ENCODE measurements at places on chromosomes 16 and 17.

- no peak for DNase-seq
Observed at GRCh38 chr17:32878211-32878610, 1.3 kb upstream of the MYO1D start.

GRCh38 chr16:80725566-80726162 is 78.7 kb downstream of the CDYL2 start:
- no peak for DNase-seq

DNA sequence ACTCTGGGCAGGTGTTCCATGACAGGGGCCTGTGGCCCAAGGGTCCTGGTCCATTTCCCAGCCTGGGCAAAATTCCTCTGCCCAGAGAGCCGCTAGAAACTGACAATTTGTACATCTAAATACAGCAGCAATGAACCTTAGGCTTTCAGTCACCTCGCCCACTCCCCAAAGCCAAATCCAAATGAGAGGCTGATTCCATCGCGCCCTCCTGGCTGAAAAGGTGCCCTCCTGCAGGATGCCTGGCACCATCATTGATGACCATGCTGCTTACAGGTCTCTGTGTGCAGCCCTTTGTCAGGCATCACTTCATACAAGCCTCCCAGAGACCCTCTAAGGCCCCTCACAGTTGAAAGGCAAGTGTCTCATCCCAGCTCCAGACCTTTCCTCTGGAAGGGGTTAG is 114.7 kb downstream of the C16orf78 start:
- DNase-seq: no peak

DNA sequence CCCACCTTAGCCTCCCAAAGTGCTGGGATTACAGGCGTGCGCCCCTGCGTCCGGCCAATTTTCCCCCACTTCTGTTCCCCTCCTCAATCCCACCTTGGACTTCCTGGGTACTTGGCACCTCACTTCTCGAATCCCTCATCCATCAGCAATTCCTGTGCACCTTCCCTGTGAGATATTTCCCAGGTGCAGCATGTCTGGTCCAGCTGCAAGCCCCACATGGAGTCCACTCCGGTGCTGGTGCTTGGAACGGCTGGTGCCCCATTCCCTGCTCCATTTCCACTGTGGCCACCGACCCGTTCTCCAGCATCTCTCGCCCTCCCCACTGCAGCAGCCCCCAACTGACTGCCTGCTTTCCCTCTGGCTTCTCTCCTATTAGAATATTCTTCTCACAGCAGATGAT is 35.3 kb downstream of the NOL11 start:
- no peak for DNase-seq

DNA sequence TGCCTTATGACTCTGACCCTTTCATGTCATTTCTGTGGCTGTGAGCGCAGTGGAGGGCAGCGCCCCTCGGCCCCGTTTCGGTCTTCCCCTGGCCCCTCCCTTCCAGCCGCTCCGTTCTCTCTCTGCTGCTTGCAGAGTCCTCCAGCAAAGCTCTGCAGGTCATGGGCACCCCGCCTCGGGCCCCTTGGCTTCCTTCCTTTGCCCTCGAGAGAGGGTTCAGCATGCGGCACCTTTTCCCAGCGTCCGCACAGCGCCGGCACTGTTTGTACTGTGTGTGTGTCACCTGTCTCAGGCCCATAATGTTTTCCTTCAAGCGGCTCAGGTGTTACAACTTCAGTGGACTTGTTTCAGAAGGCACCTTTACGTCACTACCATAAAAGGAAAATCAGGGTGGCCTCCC is 98.5 kb downstream of the RAP1GAP2 start:
- DNase-seq: no peak

GRCh38 chr17:30534298-30534697 is 57.1 kb downstream of the GOSR1 start:
- DNase-seq: no peak

DNA sequence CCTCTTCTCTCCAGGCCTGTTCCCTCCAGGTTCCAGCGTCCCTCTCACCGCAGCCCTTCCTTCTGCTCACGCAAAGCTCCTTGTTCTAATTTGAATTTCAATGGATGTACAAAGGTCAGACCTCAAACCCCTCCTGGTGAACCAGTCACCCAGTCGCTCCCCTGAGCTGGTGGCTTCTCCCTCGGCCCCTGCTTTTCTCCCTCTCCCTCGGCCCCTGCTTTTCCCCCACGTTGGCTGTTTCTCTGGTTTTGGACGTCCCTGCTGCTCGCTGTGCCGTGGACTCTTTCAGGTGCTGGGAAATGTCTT is 8.6 kb upstream of the MSLN start:
- no peak for DNase-seq

DNA sequence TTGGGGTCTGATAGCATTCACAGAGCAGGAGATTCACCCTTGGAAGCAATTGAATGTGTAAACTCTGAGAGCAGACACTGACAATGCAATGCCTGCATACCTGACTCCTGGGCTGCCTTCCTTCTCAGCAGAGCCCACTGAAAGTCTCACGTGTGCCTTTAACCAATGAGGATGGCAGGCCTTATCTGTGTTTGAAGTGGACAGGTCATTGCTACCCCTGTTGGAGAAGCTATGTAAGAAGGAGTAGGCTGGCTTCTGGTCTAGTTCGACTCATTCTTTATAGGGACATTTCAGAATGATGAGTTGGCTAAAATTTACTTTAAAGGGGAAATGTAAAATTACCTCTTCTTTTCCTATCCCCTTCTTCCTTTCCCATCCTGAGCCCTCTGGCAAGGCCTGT is 446.3 kb downstream of the SLC39A11 start:
- no peak for DNase-seq

GRCh38 chr17:18069101-18069500 is 18.6 kb upstream of the DRG2 start:
- no peak for DNase-seq

- no peak for DNase-seq
Observed at GRCh38 chr17:72991651-72992050, 100.8 kb downstream of the SLC39A11 start.

- no peak for DNase-seq
Observed at GRCh38 chr16:89531821-89532526, 23.8 kb downstream of the SPG7 start.

- no peak for DNase-seq
Observed at GRCh38 chr16:84548971-84549844, 44.7 kb upstream of the MEAK7 start.

DNA sequence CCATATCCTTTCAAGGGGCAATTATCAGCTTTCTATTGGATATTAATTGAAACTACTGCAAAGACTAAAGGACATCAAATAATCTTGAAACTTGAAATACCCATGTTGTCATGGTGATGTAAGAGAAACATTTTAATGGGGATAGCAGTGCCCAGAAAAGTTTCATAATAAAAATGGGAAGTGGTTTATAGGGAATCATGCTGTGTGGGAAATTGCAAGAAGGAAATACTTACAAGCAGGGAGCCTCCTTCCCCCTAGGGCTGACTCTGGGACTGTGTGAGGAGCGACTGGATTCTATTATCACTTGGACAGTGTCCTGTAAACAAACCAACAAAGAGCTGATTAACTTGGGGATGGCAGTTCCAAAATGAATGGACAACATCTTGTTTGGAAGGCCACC is 1393.1 kb upstream of the GOT2 start:
- no peak for DNase-seq

- DNase-seq: no peak
Observed at GRCh38 chr17:58521680-58522079, 7.2 kb upstream of the MTMR4 start.

- no peak for DNase-seq
Observed at GRCh38 chr16:11112723-11113348, 143.2 kb downstream of the SOCS1 start.

- peak; percentile 52 for DNase-seq
Observed at GRCh38 chr17:79810130-79811010, 13.5 kb upstream of the CBX8 start.

- no peak for DNase-seq
Observed at GRCh38 chr16:11780991-11781680, 15.9 kb downstream of the ZC3H7A start.

- DNase-seq: peak; percentile 90
Observed at GRCh38 chr17:56592487-56593085, 913 bp upstream of the NOG start.

DNA sequence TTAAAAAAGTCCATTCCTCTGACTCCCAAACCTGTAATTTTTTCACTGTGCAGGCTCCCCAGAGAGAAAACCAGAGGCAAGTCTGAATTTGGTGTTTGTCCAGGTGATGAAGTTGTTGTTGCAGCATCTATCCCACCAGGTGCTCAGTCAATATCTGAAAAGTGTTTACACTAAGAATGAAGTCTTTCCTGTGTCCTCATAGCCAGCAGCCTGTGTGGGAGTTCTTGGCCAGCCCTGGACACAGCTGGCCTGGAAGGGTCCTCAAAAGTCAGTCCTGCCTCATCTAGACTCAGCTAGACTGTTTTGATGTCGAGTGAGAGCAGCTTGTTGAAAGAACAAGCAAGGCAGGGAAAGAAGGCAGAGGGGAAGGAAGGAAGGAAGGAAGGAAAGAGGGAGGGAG is 3.3 kb upstream of the PMP22 start:
- no peak for DNase-seq

DNA sequence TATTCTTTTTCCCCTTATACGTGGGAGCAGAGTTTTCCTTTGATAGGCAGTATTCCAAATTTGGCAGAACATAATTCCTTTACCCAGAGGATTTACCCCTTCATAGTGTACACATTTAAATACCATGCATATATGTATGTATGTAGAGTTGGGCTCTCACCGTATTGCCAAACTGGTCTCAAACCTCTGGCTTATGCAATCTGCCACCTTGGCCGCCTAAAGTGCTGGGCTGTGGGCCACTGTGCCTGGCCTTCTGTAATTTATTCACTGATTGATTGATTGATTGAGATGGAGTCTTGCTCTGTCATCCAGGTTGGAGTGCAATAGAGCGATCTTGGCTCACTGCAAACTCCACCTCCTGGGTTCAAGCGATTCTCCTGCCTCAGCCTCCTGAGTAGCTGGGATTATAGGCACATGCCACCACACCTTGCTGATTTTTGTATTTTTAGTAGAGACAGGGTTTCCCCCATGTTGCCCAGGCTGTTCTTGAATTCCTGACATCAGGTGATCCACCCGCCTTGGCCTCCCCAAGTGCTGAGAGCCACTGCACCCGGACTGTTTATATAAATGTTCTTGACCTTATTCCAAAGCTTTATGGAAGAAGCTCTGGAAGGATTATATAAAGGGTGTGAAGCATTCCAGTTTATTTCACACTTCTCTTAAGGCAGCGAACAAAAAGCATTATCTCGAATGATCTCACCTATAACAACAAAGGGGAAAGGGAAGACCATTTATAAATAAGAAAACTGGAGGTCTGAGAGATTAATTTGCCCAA is 14.9 kb downstream of the GLG1 start:
- no peak for DNase-seq

- DNase-seq: no peak
Observed at GRCh38 chr16:8924214-8924613, 39.5 kb downstream of the USP7 start.

DNA sequence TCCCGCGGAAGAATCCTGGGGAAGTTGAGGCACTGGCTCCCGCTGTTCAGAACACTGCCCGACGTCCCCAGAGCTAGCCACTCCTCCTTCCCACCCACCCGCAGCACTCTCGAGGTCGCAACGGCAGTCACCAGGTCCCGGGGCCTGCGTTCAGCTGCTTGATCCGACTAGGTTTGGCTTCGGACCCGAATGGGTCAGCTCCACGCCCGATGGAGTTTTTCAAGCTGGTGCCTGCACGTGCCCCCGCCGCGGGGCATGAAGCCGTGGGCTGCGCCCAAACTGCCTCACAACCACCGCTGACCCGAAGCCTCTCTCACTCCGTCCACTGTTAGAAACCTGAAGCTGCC is 12.4 kb upstream of the ODF4 start:
- no peak for DNase-seq

- DNase-seq: no peak
Observed at GRCh38 chr16:27245276-27246172, 23.0 kb downstream of the NSMCE1 start.

GRCh38 chr16:24452724-24453123 is 86.6 kb upstream of the RBBP6 start:
- DNase-seq: no peak

DNA sequence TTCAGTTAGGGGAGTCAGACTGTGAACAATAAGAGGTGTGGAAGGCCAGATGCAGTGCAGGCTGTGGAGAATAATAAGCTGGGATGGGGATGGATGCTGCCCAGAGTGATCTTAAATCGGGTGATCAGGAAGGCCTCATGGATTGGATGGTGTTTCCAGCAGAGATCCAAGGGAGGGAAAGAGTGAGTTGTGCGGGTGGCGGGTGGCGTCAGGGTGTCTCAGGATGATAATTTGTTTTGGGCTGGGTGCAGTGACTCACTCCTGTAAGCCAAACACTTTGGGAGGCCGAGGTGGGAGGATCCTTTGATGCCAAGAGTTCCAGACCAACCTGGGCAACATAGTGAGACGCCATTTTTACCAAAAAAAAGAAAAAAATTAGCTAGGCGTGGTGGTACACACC is 7.9 kb downstream of the CLUAP1 start:
- DNase-seq: no peak

GRCh38 chr16:72282362-72282761 is 110.4 kb upstream of the PMFBP1 start:
- no peak for DNase-seq

DNA sequence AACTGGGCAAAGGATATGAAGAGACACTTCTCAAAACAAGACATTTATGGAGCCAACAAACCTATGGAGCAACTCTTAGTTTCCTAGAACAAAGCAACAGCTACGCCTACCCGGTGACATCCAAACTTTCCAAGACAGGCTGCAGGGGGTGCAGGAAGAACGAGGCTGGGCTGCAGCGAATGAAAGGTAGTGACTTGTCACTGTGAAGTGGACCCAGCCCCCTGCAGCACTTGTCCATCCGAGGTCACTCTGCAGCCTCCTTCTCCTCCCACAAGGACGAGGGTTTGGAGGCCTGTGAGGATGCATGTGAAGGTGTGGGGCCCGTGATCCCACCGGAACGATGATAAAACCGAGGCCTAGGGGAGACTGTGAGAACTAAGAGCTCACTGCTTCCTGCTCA is 192.6 kb upstream of the RPL38 start:
- DNase-seq: no peak

- no peak for DNase-seq
Observed at GRCh38 chr17:80817861-80818260, 173.8 kb upstream of the CHMP6 start.

GRCh38 chr17:36717088-36717487 is 115.7 kb downstream of the MRM1 start:
- DNase-seq: no peak

GRCh38 chr16:53091466-53092211 is 36.8 kb downstream of the CHD9 start:
- peak; percentile 31 for DNase-seq

GRCh38 chr16:82082543-82083244 is 47.6 kb downstream of the HSD17B2 start:
- DNase-seq: no peak

DNA sequence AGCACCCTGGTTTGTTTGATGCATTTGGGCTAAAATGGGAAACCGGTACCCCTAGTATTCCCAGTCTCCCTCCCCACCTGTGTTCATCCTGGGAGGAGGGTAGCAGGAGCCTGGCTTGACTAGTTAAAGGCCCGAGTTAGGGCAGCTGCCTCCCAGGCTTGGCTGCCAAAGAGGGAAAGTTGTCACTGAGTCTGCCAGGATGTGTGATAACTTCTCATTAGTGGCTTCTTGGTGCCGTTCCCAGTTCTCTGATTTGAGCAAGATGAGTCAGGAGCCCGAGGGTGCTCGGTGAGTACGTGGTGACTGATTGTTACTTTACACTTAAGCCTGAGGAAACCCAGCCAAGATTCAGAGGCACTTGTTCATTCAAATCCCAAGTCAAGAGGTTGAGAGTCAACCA is 2.5 kb downstream of the KRT32 start:
- no peak for DNase-seq
